ENCODE measurements at places on chromosomes 3 and 15.

DNA sequence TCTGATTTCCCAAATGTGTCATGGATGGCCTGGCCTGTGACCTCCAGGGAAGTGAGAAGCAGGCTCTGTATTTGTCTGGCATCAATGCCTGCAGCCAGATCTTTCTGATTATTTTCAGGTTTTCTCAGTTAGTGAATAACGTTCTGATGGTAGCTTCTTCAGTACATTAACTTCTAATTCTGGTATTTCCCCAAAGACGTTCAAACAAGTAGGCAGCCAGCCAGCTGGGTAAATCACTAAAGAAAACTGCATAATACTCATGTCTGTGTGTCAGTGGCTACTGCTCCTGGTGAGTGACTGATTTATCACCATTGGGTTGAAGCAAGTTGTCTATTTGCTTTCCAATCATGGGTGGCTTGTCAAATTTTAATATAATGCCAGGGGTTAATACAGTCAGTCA is 162.6 kb upstream of the PFN2 start:
- H3K4me3 ChIP-seq = no peak overlapping the region
- no peak for DNase-seq
- H3K27me3 ChIP-seq = peaks cover 10% of the 10 kb centered on the region

DNA sequence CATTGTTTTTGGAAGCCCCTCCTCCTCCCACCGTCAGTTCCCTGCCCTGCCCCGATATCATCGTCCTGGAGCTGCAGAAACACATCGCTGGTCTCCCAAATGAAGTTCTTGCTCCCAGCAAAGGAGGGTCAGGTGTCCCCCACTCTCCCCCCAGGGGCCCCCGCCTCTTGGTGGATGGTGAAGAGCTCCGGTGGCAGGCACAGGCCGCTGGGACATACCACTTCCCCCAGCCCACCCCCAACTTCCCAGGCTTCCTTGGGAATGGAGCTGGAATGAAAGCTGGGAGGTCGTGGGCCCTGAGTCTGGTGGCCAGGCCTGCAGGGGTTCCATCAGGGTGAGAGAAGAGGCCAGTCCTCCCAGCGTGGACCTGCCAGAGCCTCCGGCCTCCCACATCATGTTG is 137.7 kb downstream of the CHSY1 start:
- H3K4me3 ChIP-seq = no peak overlapping the region
- no peak for DNase-seq
- H3K27ac ChIP-seq = no peak overlapping the region
- peaks cover 13% of the 10 kb centered on the region for H3K4me1 ChIP-seq
- H3K27me3 ChIP-seq = no peaks in the 10 kb centered on the region

DNA sequence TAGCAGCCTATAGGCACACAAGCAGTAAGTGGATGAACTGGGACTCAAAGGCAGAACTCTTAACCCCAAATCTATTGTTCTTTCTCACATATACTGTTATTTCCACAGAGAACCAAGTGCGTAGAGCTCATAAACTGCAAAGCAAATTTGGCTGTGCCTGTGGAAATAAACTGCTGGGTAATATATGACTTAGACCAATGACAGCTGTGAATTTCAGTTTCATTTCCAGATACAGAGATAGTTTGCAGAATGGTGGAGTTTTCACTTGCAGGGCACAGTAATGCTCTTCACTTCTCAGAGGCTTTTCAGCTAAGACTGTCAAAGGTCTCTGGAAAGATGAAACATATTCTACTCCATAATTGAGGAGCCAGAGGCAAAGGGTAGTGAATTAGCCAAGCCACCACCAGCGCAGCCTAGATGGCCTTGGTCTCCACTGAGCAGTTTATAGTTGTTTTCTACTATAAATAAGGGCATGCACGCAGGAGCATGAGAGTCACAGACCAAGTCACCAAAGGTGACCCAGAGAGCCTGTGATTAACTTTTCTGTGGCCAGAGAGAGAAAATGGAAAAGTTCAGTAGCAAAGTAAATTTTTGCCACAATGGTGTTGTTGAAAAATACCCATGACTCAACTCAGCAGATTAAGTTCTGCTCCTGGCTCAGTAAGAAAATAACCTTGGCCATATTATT is 180.7 kb upstream of the GRM7 start:
- H3K27me3 ChIP-seq = peaks cover 5% of the 10 kb centered on the region
- DNase-seq = no peak
- no peak overlapping the region for H3K27ac ChIP-seq
- no peaks in the 10 kb centered on the region for H3K4me1 ChIP-seq

- H3K4me3 ChIP-seq = peak overlapping the region; percentile 54
- peaks cover 5% of the 10 kb centered on the region for H3K4me1 ChIP-seq
- no peaks in the 10 kb centered on the region for H3K27me3 ChIP-seq
- DNase-seq = no peak
- 0 out of 2 replicates have a peak overlapping the region, but pooled peaks have one; percentile 32 for H3K27ac ChIP-seq
Observed at GRCh38 chr3:80770106-80771074, 991.1 kb downstream of the GBE1 start.

DNA sequence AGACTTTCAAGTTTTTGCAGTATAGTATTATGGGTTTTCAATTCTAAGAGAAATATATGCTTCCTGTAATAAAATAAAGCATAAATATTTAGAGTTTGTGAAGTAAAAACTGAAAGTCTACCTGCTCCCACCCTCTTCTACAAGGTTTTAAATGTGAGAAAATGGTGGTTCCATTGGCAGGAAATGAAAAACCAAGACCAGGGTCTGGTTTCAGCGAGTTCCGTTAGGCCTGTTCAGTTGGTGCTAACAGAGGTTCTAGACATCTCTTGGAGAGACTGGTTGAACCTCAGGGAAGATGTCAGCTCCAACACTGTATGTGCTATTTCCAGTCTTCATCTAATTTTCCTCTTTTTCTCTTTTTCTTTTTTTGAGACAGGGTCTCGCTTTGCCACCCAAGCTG is 11.8 kb upstream of the MYO1E start:
- H3K27me3 ChIP-seq = no peaks in the 10 kb centered on the region
- no peak overlapping the region for H3K27ac ChIP-seq
- H3K4me3 ChIP-seq = no peak overlapping the region
- H3K4me1 ChIP-seq = no peaks in the 10 kb centered on the region
- H3K36me3 ChIP-seq = no peaks in the 10 kb centered on the region

- no peaks in the 10 kb centered on the region for H3K27me3 ChIP-seq
- no peak for DNase-seq
- no peak overlapping the region for H3K4me3 ChIP-seq
Observed at GRCh38 chr3:171879472-171879871, 36.3 kb downstream of the TMEM212 start.

DNA sequence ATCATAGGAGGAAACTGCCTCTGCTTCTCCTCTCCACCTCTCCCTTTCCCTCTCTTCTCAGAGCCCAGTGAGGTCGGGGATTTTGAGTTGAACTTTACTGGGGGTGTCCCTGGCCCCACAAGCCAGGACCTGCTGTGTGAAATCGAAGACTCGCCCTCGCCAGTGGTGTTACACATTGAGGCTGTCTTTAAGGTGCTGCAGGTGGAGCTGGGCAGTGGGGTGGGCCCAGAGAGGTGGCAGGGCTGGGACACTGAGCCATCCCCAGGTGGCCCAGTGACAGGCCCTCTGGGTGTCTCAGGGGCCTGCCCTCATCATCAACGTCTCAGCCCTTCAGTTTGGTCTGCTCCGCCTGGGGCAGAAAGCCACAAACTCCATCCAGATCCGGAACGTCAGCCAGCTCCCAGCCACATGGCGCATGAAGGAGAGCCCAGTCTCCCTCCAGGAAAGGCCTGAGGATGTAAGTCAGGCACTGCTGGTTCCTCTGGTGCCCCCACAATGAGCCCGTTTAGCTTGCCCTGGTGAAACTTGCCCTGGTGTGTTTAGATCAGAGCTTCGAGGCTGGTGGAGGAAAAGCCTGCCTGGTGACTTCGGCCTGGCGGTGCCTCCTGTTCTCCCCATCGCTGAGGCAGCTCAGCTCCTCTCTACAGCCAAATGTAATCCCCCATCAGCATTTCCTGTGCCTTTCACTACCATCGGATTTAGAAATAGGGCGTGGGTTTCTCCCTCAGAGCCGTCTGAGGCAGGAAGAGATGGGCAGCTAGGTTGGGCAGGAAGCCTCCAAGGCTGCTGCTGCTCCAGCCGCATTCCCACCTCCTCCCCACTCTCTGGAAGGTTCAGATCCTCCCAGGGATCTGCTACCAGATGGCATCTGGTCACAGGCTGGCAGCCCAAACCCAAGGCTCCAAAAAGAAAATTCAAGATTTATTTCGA is 39.2 kb downstream of the ACAA1 start:
- no peaks in the 10 kb centered on the region for H3K36me3 ChIP-seq
- peaks cover 7% of the 10 kb centered on the region for H3K27me3 ChIP-seq
- DNase-seq = no peak
- H3K4me3 ChIP-seq = no peak overlapping the region
- H3K4me1 ChIP-seq = peaks cover 35% of the 10 kb centered on the region
